ENCODE measurements at places on chromosomes 4 and X. TPM values are rescaled to one million over a fixed set of nuclear protein-coding genes. Genes with fewer than 3 reads are reported as not detected.
A peak's percentile ranks its signal among the peaks of the same experiment; 100 is the strongest.

Gene ATP6AP1
- total RNA-seq = 117 TPM

Gene CCDC158
- total RNA-seq = not detected

Gene ADH1A
- not detected for total RNA-seq

Gene RADX
- total RNA-seq = 0.26 TPM

Gene DMD
- 5.4 TPM for total RNA-seq

Gene F11
- not detected for total RNA-seq

DNA sequence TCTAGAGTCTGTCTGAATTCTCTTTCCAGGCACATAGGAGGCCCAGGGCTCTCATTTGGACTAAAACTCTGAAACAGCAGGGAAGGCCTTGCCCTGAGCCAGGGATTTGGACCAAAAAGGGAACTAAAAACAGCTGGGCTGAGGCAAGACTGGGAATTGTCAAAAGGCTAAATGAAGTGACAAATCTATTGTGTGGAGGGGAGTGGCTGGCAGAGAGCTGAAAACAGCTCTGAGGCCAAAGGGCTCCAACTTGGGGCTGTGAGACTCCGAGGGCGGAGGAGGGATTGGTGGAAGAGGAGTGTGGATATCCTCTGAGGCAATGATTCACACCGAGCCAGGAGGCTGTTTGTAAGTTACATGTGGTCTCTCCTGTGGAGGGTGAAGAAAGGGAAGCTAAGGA is 63.2 kb downstream of the PHEX start:
- no peaks in the 10 kb centered on the region for H3K27me3 ChIP-seq
- H3K4me1 ChIP-seq = peaks cover 37% of the 10 kb centered on the region
- H3K36me3 ChIP-seq = no peaks in the 10 kb centered on the region
- no peak for DNase-seq

DNA sequence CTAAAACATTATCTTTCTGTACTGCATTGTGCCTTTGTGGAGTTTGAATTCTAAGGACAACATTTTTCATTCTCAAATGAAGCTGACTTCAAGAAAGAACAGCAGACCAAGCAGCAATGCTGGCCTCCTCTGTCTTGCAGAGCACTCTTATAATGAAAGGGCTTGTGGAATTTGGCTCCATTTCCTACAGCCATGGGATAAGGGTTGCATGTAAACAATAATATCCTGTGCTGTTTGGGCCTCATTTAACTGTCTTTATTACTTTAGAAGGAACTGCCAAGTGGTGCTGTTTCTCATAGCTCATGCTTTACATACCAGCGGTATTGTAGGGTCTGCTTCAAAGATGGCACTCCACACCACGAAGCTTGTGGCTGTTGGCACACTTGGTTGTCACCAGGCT is 111.4 kb upstream of the EOLA2 start:
- H3K4me1 ChIP-seq = peaks cover 33% of the 10 kb centered on the region
- no peak overlapping the region for H3K4me3 ChIP-seq
- no peak overlapping the region for H3K27ac ChIP-seq
- peaks cover 3% of the 10 kb centered on the region for H3K27me3 ChIP-seq

GRCh38 chr4:8859550-8860095 is 12.0 kb downstream of the HMX1 start:
- H3K4me3 ChIP-seq = no peak overlapping the region
- peaks cover 60% of the 10 kb centered on the region for H3K27me3 ChIP-seq
- H3K36me3 ChIP-seq = no peaks in the 10 kb centered on the region

DNA sequence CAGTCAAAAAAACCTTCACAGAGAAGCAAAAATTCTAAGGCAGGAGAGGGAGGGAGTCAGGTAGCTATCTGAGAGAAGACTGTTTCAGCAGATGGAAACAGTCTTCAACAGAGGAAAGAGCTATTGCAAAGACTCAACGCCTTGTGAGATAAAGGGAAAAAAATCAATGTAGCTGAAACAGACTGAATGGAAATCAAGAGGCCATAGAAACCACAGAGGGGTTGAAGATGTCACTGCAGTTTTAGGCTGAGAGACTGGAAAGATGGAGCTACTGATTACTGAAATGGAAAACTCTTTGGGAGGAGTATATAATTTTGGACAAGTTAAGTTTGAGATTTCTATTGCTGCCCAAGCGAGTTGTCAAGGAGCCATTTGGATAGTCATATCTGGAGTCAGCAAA is 28.4 kb upstream of the CXCL8 start:
- H3K27me3 ChIP-seq = no peaks in the 10 kb centered on the region
- DNase-seq = no peak
- H3K36me3 ChIP-seq = peaks cover 5% of the 10 kb centered on the region
- peaks cover 50% of the 10 kb centered on the region for H3K4me1 ChIP-seq
- H3K4me3 ChIP-seq = no peak overlapping the region

DNA sequence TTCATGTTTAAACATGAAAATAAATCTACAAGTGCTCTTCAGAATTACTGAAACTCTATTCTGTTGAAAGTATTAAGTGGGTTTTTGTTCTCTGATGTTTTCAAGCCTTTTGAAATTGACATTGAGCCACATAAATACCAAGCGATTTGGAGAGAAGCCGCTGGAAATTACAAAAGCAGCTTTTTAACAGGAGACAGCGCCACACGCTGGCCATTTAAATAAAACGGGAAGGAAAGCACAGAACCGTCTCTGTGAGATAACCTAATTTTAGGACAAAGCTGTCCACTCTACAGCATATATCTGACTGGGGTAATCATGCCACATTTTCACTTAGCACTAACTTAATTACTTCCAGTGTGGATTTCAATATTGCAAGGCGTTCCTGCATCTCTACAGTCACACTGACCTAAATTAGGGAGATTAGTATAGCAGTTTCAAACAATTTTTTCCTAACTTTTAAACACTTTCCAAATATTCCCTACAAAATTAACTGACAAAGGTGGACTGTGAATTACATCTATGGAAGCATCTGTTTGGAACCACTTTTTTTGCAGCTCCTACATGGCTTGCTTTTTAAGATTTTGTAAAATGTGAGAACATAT is 6.8 kb upstream of the ANOS1 start:
- H3K4me3 ChIP-seq = no peak overlapping the region
- peaks cover 4% of the 10 kb centered on the region for H3K27me3 ChIP-seq
- H3K27ac ChIP-seq = no peak overlapping the region
- no peaks in the 10 kb centered on the region for H3K36me3 ChIP-seq
- no peaks in the 10 kb centered on the region for H3K4me1 ChIP-seq

- peaks cover 58% of the 10 kb centered on the region for H3K36me3 ChIP-seq
- H3K4me3 ChIP-seq = no peak overlapping the region
- peak overlapping the region; percentile 23 for H3K27ac ChIP-seq
- peaks cover 5% of the 10 kb centered on the region for H3K27me3 ChIP-seq
- H3K4me1 ChIP-seq = peaks cover 54% of the 10 kb centered on the region
- no peak for DNase-seq
Observed at GRCh38 chr4:98473046-98473445, 185.4 kb downstream of the TSPAN5 start.

DNA sequence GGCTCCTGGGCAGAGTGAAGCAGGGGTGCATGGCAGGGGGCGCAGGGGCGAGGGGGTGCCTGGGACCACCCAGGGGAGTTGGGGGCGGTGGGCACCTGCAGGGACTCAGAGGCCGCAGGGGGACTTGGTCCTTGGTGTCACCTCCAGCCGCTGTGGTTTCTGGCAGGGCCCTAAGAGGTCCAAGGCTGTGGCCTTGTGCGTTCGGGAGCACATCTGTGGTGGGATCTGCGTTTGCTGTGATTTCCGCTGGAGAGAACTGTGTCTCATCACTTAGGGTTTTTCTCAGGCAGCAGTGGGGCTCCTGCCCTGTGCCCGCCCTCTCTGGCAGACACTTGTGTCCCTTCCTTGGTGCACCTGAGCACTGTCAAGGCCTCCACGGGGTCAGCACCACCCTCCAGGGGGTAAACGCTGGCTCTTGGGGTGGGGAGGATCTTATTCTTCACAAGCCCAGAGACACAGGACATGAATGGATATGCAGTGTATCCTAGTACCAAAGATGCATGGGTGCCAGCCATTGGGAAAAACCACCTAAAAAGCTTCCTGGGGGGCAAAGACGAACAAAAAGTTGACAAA is 66.5 kb downstream of the ACOX3 start:
- no peak for DNase-seq
- H3K27me3 ChIP-seq = peaks cover 3% of the 10 kb centered on the region
- H3K27ac ChIP-seq = no peak overlapping the region
- no peaks in the 10 kb centered on the region for H3K4me1 ChIP-seq
- 0 out of 2 replicates have a peak, but pooled peaks cover 5% of the 10 kb centered on the region for H3K36me3 ChIP-seq

DNA sequence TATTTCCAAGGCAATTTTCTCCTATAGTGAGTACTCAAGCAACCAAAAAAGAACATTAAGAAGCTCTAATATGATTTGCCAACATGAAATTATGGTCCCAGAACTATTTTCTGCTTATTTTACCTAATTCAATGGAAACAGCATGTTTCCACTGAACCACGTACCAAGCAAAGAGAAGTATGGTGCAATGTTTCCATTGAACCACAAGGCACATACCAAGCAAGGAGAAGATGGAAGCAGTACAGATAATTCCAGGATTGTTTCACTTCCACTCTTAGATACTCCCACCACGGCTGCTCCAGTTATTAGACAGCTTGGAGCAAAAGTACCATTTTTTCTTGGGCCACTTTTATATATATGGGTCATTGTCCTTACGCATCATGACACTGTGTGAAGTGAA is 164.9 kb downstream of the RNF150 start:
- no peaks in the 10 kb centered on the region for H3K4me1 ChIP-seq
- no peak overlapping the region for H3K4me3 ChIP-seq
- H3K27ac ChIP-seq = no peak overlapping the region
- no peaks in the 10 kb centered on the region for H3K36me3 ChIP-seq
- H3K27me3 ChIP-seq = no peaks in the 10 kb centered on the region
- DNase-seq = no peak

DNA sequence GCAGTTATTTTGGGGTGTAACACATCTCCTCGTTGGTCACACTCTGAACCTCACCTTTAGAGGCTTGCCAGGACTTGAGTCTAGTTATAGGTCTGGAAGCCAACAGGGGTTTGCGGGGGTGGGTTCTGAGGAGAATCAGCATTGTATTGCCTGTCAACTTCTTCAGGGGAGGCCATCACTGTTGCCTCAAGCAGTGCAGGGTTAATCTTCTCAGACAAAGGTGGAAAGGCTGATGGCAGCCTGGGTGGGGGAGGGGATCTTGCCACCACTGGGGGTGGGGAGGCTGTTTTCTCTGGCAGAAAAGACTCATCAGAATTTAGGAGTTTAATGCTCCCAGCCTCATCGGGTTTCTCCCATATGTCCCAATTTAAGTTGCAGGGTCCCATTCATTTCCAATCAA is 387.8 kb downstream of the PRR32 start:
- no peak overlapping the region for H3K27ac ChIP-seq
- DNase-seq = no peak
- H3K27me3 ChIP-seq = no peaks in the 10 kb centered on the region
- no peaks in the 10 kb centered on the region for H3K4me1 ChIP-seq

- peak; percentile 84 for DNase-seq
- H3K27ac ChIP-seq = peak overlapping the region; percentile 77
Observed at GRCh38 chr4:53987761-53988171, 76.6 kb downstream of the CHIC2 start.

- H3K27me3 ChIP-seq = no peaks in the 10 kb centered on the region
- no peak overlapping the region for H3K27ac ChIP-seq
- no peaks in the 10 kb centered on the region for H3K36me3 ChIP-seq
- peak; percentile 36 for DNase-seq
- no peaks in the 10 kb centered on the region for H3K4me1 ChIP-seq
Observed at GRCh38 chr4:89434364-89434988, 126.9 kb upstream of the GPRIN3 start.

DNA sequence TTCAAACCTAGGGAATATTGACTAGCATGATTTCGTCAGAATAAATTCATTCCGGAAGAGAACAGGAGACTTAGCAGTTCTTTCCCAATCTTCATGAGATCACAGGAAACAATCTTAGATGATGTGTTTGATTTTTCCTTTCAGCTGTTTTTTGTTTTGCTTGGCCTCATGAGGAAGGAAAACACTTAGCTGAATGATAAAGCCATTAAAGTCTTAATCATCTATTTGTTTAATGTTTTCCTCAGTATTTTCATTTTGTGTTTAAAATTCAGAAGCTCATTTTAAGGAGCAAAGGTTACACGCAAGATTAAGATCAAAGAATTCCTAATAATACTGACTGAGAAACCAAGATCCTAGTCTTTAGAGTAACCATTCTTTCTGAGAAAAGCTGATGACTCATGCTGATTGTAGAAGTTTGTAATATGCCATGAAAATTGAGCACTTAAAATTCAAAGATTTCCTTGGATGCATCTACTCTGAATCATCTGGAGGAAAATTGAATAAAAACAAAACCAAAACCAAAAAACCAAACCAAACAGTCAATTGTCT is 15.4 kb upstream of the TBC1D19 start:
- H3K27me3 ChIP-seq = no peaks in the 10 kb centered on the region
- peak overlapping the region; percentile 84 for H3K27ac ChIP-seq
- peak overlapping the region; percentile 36 for H3K4me3 ChIP-seq
- no peaks in the 10 kb centered on the region for H3K36me3 ChIP-seq
- peak; percentile 97 for DNase-seq
- H3K4me1 ChIP-seq = peaks cover 59% of the 10 kb centered on the region

- H3K27me3 ChIP-seq = no peaks in the 10 kb centered on the region
- DNase-seq = peak; percentile 68
- peak overlapping the region; percentile 53 for H3K27ac ChIP-seq
- peaks cover 15% of the 10 kb centered on the region for H3K36me3 ChIP-seq
- peak overlapping the region; percentile 35 for H3K4me3 ChIP-seq
Observed at GRCh38 chr4:19309378-19309777, 942.3 kb upstream of the SLIT2 start.

GRCh38 chr4:87442889-87443288 is 20.5 kb downstream of the NUDT9 start:
- no peaks in the 10 kb centered on the region for H3K4me1 ChIP-seq
- H3K4me3 ChIP-seq = no peak overlapping the region
- H3K36me3 ChIP-seq = peaks cover 11% of the 10 kb centered on the region
- H3K27me3 ChIP-seq = no peaks in the 10 kb centered on the region

- no peak for DNase-seq
- H3K27me3 ChIP-seq = 0 out of 2 replicates have a peak, but pooled peaks cover 1% of the 10 kb centered on the region
- H3K36me3 ChIP-seq = no peaks in the 10 kb centered on the region
- H3K4me3 ChIP-seq = no peak overlapping the region
- peaks cover 43% of the 10 kb centered on the region for H3K4me1 ChIP-seq
- no peak overlapping the region for H3K27ac ChIP-seq
Observed at GRCh38 chrX:41917517-41917916, 5.8 kb downstream of the CASK start.

- H3K36me3 ChIP-seq = no peaks in the 10 kb centered on the region
- no peak for DNase-seq
- H3K27me3 ChIP-seq = peaks cover 10% of the 10 kb centered on the region
- H3K4me1 ChIP-seq = peaks cover 18% of the 10 kb centered on the region
Observed at GRCh38 chr4:139668036-139668435, 2.4 kb downstream of the MGST2 start.

All from HFFc6 (cell line).